PC-3 (cell line): ENCODE measurements at places on chromosomes 1 and 21. TPM values are rescaled to one million over a fixed set of nuclear protein-coding genes. Genes with fewer than 3 reads are reported as not detected.
A peak's percentile ranks its signal among the peaks of the same experiment; 100 is the strongest.

Gene USP48
- 33.3 and 34.2 TPM in 2 replicates for total RNA-seq

Gene SEMA4A
- total RNA-seq = 5.8 and 13.1 TPM in 2 replicates

- no peaks in the 10 kb centered on the region for H3K4me1 ChIP-seq
- DNase-seq = no peak
- no peak overlapping the region for H3K27ac ChIP-seq
- no peaks in the 10 kb centered on the region for H3K36me3 ChIP-seq
- peaks cover 58% of the 10 kb centered on the region for H3K27me3 ChIP-seq
Measured at GRCh38 chr1:171180670-171181069, 4.4 kb upstream of the FMO2 start.

DNA sequence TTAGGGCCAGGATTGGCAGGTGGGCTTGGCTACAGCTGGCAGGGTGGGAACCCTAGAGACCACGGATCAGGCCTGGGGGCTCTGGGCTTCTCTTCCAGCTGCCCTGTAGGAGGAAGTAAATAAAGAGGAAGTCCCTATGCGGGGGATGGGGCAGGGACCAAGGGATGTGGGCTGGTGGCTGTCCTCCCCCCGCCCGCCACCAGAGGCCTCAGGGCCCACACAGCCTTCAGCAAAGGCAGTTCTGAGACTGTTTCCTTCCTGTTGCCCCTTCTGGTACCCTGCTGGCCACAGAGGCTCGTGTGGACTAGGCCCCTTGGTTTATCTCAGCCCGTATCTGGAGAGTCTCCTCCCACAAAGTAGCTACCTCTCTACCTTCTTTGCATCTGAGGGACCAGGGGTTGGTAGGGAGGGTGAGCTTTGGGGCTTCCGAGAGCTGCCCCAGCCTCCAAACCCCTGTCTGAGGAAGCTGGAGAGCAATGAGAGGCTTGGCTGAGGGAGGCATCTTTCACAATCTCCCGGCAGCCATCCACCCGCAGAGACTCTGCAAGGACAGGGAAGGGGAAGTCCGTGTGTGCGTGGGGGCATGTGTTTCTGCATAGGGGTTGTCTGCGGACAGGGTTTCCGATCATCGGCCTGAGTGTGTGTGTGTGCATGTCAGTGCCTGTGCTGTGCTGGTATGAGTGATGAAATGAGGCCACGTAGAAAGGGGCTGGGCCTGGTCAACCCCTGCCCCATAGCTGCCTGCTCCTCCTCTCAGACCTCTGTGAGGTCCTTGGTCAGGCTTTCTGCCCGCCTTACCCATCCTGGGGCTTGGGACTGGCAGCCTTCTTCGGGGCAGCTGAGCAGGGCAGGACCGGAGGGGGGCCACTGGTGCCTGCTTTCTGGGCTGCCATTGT lies 12.5 kb downstream of the RPS6KA1 start:
- H3K27me3 ChIP-seq = no peaks in the 10 kb centered on the region
- peak; percentile 8 for DNase-seq
- peaks cover 17% of the 10 kb centered on the region for H3K36me3 ChIP-seq
- H3K27ac ChIP-seq = no peak overlapping the region

- H3K4me3 ChIP-seq = no peak overlapping the region
- peaks cover 18% of the 10 kb centered on the region for H3K4me1 ChIP-seq
- DNase-seq = peak; percentile 71
- H3K27me3 ChIP-seq = no peaks in the 10 kb centered on the region
Measured at GRCh38 chr1:44713321-44713781, 17.6 kb downstream of the RNU5D-1 start.
